ENCODE measurements at places on chromosomes 16 and 17.

GRCh38 chr17:65278050-65278819, 141.1 kb downstream of the RGS9 start:
- no peak for DNase-seq

GRCh38 chr16:53626161-53626560, 77.5 kb downstream of the RPGRIP1L start:
- no peak for DNase-seq

GRCh38 chr17:63442549-63443035, 3.5 kb downstream of the CYB561 start:
- DNase-seq = no peak

- DNase-seq = no peak
Measured at GRCh38 chr16:53147500-53148065, 92.8 kb downstream of the CHD9 start.

All from memory B cell (primary cell).